GM03348 (cell line): ENCODE measurements at places on chromosomes 13 and 19.

DNA sequence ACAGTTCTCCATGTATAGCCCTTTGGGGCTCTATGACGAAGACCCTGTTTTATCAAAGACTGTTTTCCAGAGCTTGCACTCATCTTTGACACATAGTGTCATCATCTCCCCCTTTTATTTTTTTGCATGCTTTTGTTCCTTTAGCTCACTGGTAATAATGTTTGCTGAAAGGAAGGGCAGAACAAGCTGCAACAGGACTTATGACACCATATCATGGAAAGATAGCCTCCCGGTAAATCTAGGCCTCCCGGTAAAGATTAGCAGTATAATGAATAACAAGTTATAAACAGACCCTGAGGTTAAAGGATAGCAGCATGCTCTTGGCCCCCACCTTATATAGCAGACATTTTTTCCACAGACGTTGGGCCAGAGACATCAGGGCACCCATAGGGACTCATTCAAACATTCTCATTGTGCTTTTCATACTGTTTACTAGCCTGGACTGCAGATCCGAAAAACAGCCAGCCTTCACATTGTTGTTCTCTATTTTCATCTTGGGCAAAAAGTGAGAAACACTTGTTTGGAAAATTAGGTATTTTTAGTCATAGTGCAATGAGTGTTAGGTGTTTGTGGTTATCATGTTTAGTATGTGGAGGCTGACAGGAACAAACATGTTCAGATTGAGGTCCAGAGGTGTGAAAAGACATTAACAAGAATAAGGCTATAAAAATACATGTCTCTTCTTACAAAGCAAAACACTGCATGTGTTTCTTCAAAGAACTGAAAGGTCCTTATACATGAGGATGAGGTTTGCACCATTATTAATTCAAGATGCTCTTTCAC, 136.9 kb upstream of the SPRY2 start:
- DNase-seq, result no peak

DNA sequence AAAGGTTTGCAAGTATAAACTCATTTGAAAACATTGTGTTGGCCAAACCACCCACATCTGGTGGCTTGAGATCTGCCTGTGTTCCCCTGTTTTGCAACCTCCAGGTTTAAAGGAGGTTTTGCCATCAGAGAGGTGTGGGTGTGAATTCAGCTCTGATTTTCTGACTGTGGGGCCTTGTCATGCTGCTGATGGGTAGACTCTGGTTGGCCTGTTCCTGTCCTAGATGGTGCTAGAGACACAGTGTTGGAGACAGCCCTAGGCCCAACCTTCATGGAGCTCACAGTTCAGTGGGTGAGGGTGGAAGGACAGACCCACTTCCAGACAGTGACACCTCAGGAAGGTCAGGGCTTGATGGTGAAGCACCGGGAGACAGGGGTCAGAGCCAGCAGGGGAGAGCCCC, 7.5 kb downstream of the RAB4B start:
- no peak for DNase-seq

GRCh38 chr19:7709932-7710460, 8.1 kb upstream of the FCER2 start:
- DNase-seq, result no peak

GRCh38 chr13:19818223-19818842, 35.6 kb upstream of the PSPC1 start:
- DNase-seq, result no peak

GRCh38 chr13:46894568-46894967, 2.3 kb downstream of the HTR2A start:
- no peak for DNase-seq

GRCh38 chr19:9354651-9355050, 8.2 kb upstream of the ZNF177 start:
- DNase-seq, result no peak

GRCh38 chr19:33686687-33687480, 65.1 kb downstream of the CHST8 start:
- no peak for DNase-seq

GRCh38 chr19:17398902-17399527, 5.0 kb upstream of the CCDC194 start:
- DNase-seq, result no peak

DNA sequence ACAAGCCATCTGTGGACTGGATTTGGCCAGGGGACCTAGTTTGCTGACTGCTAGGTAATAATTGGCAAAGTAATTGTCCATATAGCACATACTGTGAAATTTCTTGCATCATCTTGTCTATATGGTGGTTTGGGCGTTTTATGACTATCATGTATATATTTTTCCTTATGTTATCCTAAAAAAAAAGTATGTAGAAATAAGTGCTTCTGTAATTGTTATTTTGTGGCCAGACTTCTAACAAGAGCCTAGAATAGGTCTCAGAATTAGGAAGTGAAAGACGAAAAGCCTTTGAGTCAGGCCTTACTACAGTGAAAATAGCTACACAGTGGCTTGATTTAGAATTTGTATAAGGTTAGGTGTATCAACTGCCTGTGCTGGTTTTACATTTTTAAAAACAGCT, 4.2 kb downstream of the FNDC3A start:
- DNase-seq, result no peak

DNA sequence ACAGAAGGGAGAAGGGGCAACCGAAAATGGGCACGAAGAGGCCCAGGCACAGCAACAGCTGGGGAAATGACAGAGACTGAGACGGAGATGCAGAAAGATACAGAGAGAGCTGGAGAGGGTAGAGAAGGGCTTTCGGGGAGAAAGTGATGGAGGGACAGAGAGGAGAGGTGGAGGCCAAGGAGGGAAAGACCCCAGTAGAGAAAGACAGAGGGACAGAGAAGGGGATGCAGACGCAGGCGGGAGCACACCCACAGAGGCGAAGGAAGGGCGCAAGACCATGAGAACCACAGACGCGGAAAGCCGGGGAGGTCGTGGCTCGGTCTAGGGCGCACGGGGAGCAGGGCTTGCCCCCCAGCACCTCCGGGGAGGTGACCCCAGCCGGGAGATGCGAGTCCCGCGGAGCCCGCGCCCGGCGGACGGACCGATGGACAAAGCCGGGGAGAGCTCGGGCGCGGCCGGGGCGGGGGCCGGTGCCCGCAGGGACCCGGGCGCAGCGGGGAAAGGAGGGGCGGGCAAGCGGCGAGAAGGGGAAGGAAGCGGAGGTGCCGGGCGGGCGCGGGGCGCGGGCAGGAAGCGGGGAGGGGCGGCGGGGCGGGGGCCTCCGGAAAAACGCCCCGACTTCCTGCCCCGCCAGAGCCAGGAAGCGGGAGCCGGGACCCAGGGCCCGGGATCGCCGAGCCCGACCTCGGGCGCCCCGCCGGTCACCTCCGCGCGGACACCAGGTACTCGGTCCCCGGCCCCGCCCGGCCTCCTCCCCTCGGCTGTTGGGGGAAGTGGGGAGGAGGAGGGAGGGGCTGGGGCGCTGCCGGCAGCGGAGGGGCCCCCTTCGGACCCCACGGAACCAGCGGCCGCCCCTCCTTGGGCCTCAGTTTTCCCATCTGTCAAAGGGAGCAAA, at the start of gene ARHGEF1:
Gene ARHGEF1 (plus strand): TSS at position 617 of the 895 bp plus-strand sequence. CDS start 4,899 bp downstream, outside the sequence.
- DNase-seq, result peak; percentile 79

- DNase-seq, result peak; percentile 76
These were observed 36.5 kb downstream of the KL start for GRCh38 chr13:33052506-33053280.

DNA sequence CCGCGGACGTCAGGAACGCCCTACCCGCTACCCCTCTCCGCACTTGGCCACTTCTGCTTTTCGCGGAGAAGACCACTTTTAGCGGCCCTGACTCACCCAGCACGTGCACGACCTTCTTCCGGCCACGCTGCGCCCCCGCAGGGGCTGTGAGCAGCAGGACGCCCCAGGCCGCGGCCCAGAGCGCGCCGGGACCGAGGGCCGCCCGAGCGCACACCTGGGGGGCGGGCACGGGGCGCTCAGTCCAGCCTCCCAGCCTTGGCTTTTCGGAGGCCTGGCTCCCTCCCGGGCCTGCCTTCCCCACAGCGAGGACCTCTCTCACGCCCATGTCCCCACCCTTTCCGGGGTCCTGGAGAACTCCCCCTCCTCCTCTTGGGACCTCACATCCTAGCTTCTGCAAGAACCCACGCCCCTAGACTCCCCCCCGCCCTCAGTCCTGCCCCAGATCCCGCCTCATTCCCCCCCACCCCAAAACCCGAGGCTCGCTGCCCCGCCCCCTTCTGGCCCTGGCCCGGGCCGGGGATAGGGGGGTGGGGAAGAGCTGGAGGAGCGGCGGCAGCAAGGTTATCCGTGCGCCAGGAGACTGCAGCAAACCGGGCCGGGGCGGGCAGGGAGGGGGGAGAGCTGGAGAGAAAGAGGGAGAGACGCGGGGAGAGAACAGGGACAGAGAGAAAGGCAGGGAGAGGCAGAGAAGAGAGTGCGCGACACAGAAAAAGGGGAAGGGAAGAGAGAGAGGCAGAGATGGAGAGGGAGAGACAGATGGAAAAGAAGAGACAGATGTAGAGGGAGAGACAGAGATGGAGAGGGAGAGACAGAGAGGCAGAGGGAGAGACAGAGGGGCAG, 11.5 kb downstream of the TM6SF2 start:
- no peak for DNase-seq

GRCh38 chr19:31135841-31136240, 213.4 kb downstream of the TSHZ3 start:
- no peak for DNase-seq

- peak; percentile 23 for DNase-seq
These were observed 41.1 kb downstream of the GPR12 start for GRCh38 chr13:26719356-26719945.

DNA sequence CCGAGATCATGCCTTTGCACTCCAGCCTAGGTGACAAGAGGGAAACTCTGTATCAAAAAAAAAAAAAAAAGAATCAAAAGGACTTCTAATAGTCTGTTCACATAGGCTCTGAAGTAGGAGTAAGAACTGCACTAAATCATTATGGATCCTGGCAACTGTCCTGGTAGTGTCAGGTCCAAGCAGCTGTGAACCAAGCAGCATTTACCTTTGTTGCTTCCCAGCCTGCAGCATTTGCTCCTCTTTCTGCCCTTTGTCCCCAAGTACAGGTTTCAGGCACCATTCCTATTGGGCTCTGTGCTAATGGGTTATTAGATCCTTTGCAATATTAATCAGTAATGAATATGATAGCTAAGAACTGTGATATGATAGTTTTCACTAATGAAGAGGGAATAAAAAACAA, 77.4 kb upstream of the NBEA start:
- no peak for DNase-seq

DNA sequence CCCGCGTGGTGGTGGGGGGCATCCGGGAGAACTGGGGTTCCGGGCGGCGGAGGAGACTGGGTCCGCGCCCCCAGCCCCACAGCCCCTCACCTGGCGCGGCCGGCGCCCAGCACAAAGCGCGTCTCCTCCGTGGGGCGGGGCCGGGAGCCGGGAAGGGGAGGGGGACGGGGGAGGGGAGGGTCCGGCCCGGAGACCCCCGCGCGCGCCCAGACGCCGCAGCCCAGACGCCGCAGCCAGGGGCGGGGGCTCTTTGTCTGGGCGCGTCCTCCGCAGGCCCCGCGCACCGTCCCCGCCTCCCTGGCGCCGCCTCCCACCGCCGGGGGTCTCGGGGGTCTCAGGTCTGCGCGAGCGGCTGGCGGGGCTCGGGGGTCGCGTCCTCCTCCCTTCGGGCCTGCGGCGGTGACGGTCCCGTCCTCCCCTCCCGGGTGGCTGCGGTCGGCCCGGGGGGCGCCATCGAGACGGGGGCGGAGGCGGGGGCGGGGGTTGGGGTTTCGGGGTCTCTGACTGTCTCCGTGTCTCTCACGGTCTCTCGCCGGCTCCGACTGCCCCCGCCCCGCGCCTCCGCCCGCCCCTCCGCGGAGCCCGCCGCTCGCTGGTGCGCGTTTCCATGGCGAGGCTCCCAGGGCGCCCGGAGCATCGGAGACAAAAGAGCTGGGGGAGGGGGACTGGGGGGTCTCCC, at the start of gene PLPPR3:
Gene PLPPR3 (minus strand): TSS at position 131 of the 679 bp plus-strand sequence. CDS start 396 bp downstream, outside the sequence.
- DNase-seq, result no peak

DNA sequence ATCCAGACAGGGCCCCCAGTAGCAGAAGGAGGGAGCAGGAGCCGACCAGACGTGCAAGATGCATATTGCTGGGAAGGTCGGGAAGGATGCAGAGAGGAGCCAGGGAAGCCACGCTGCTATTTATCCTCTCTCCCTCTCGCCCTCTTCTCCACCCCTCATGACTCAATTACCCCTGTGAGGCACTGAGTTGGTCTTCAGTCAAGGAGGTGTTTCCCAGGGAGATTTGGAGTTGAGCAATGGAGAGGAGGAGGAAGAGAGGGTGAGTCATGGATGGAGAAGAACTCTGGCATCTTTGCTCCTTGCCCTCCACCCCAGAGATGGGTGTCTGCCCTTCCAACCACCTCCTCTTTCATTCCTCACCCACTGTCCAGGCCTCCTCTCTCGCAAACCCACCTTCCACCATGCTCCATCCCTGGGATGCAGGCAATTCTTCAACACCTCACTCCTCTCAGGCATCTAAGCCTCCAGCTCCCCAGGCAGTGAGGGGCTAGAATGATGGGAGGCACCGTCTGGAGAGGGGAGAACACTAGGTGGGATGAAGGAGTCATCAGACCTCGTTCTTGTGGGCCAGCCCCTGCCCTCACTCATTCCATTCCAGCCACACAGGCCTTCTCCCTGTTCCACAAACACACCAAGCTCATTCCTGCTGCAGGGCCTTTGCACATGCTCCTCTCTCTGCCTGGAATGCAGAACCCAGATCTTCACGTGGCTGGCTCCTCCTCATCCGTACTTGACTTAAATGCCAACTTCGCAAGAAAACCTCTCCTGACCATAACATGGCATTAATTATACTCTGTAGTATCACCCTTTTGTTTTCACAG, at the start of gene SBSN:
Gene SBSN (minus strand): TSS at position 94 of the 821 bp plus-strand sequence. CDS start 30 bp downstream, at position 64.
- peak; percentile 90 for DNase-seq

DNA sequence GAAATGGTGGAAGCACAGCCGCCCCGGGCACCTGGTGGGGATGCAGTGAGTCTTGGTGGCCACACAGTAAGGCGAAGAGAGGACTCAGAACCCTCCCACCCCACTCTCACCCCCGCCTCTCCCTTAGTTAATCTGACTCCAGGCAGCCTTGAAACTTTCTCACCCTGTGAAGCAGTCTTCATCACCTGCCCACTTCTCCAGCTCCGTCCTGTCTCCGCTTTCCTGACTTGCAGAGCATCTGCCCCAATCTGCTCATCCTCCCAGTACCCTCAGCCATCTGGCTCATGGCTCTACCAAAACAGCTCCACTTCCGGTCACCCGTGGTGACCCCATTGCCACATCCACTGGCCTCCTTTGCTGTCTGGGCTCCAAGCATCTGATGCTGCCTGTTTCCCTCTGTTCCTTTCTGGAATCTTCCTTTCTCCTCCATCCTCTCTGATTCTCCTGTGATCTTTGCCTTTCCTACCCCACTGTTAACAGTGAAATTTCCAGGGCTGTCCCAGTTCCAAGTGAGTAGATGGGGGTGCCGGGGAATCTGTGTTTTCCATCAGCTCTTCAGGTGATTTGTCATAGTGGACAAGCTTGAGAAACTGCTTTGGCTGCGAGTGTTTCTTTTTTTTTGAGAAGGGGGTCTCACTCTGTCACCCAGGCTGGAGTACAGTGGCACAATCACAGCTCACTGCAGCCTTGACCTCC, 4.3 kb downstream of the USF2 start:
- no peak for DNase-seq
